Left renal cortex interstitium (tissue), 4 donors: ENCODE measurements at places on chromosomes 2 and 18. TPM values are rescaled to one million over a fixed set of nuclear protein-coding genes. Genes with fewer than 3 reads are reported as not detected.

The UGT1A5 gene
- not detected for polyA plus RNA-seq

The ZSWIM2 gene
- polyA plus RNA-seq, result not detected

The KCNG3 gene
- 1.0 TPM for polyA plus RNA-seq

The CEP68 gene
- polyA plus RNA-seq, result 29.7 TPM

- DNase-seq, result no peak
Observed at GRCh38 chr2:2828774-2829368, 497.8 kb upstream of the MYT1L start.

DNA sequence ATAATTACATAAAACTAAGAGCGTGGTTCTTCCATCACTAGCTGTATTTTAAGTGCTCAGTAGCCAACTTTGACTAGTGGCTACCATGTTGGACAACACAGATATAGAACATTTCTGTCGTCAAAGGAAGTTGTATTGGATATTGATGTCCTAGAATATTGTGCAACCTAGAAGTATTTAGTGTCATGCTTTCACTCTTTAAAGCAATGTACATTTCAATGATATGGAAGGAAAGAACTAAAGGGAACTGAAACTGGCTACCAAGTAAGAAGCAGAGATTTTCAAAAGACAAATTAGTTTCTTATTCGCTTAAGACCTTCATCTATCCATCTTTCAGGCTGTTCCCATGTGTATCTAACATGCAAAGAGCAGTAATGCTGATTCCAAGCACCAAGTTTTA lies 85.4 kb upstream of the EML6 start:
- DNase-seq, result no peak

DNA sequence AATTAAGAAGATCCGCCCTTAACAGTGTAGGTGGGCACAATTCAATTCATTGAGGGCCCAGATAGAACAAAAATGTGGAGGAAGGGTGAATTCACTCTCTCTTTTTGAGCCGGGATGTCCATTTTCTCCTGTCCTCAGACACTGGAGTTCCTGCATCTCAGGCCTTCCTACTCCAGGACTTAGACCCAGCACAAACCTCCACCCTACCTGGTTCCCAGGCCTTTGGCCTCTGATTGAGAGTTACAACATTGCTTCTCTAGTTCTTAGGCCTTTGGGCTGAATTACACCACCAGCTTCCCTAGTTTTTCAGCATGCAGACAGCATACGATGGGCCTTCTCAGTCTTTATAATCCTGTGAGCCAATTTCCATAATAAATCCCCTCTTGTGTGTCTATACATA lies 87.8 kb upstream of the TMEM17 start:
- DNase-seq, result no peak

DNA sequence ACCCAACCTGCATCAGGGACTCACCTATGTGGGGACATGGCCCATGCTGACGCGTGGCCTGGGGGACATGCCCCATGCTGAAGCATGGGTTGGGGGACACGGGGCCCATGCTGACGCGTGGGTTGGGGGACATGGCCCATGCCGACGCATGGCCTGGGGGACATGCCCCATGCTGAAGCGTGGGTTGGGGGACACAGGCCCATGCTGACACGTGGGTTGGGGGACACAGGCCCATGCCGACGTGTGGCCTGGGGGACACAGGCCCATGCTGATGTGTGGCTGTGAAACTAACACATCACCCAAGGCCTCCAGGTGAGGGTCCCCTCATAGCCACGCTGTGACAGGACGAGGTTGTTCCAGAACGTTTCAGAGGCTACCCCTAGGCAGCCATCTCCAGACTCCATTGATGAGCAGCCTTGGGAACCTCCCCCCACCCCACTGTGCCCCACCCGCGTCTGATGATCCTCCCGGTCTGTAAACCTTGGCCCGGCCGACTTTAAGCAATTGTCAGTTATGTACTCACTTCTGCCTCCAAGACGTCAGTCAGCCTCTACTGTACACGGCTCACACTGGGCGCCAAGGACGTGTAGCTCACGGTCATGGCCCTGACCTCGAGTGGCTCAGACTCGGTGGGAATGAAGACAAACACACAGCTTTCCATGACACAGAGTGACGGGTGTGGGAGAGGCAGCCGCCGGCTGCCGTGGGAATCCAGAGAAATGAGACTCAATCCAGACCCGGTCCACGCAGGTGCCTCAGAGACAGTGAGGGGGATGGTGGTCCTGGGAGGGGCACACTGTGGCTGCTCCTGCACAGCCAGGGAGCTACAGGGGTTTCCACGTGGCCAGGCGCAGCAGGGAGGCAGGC lies 50.2 kb upstream of the SLC66A3 start:
- DNase-seq, result no peak

DNA sequence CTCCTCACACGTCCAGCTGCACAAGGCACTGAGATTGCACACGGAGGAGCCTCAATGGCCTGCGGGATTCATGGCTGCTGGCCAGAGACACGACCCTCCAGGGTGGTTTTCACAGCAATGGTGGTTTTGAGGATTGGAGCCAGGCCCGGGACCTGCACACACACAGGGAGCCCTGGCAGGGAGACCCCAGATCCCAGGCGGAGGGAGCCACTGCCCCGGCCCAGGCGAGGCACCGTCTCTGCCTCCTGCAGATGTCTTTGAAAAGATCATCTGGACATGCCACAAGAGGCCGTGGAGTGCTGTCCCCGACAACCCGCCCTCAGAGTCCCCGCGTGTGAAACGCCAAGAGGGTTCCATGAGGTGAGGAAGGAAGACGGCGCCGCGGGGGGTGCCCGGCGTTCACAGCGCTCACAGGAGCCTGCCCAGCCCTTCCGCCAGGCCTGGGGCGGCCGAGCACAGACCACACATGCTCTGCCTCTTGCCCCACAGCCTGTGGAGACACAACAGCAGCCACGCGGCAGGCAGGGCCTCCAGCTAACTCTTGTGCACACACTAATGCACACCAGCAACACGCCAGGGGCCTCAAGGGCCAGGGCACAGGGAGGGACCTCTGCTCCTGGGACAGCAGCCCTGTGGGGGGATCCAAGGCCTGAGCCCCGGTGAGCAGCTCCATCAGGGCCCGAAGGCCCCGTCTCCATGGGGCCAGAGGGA lies 72.8 kb upstream of the CTDP1 start:
- DNase-seq, result no peak

DNA sequence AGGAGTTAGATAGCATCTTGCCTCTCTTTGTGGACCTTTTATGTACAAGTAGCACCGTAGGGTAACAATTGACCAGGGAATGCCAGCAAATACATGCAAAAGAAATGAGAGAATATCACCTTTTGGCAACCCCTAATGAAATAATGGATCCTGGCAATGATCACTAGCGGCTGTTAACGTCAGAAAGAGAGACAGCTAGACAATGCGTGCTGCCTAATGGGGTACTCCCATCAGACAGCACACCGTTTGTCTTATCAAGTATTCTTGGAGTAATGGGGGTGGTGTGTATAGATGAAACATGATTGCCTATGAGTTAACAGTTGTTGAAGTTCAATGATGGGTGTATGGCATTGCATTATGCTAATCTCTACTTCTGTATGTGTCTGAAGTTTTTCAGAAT lies 1.6 kb downstream of the ELAC1 start:
- DNase-seq, result no peak

DNA sequence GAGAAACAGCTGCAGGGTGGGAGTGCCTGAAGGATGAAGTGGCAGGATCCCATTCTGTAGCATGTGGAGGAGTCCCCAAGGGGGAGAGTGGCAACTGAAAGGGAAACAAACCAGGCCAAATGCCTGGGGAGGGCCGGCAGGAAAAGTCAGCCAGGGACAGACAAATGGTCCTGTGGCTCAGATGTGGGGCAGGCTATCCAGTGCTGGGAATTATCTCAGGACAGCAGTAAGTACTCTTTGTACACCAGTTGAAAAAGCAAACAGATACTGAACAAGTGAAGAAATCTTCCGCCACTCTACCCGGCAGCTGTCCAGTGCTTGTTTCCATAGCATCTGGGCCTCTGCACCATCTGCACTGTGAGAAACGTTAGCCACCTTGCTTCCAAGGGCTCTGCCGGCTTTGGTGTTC lies 408.9 kb downstream of the LRATD1 start:
- no peak for DNase-seq

DNA sequence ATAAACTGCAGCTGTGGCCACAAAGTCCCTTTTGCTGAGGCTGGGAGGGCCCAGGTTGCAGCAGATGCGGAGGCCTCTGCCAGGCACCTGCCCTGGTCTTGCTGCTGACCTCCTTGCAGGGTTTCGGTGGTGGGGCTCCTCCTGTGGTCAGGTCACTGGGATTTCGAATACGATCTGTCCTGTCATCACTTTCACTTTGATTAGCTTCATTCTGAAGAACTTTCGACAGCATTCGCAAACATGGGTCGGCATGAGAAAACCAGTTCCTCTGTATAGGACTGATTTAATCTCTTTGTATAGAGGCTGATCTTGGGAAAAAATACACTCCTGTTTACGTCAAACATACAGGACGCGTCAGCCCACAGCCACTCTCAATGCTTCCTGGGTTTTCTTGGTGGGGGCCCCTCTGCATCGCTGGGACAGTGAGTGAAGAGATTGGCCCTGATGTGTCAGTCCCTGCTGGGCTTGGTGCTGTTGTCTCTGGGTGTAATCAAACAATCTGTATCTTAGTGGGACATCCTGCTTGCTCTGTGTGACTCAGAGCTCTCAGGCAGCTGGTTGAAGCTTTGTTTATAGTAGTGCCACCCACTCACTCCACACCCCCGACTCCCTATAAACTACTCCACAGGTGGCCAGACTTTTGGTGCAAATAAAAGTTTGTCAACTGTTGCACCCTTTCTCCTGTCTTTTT lies 209.4 kb upstream of the CXCR4 start:
- no peak for DNase-seq

DNA sequence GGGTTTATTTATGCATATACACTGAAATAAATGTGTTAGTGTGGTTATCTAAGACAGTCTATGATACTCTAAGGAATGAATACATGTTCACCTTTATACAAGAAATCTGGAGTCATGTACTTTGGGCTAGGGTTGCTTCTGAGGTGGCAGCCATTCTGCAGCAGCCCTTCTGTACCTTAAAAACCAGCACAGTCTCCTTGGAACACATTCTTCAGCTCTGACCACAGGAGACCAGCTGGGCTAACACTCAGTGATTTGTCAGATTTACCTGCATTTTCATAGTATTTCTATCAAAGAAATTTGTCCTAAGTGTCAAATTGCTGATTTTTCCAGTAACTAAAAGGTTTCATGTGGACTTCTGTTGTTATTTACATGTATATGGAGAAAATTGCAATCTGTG lies 167.7 kb downstream of the CAMKMT start:
- DNase-seq, result no peak

DNA sequence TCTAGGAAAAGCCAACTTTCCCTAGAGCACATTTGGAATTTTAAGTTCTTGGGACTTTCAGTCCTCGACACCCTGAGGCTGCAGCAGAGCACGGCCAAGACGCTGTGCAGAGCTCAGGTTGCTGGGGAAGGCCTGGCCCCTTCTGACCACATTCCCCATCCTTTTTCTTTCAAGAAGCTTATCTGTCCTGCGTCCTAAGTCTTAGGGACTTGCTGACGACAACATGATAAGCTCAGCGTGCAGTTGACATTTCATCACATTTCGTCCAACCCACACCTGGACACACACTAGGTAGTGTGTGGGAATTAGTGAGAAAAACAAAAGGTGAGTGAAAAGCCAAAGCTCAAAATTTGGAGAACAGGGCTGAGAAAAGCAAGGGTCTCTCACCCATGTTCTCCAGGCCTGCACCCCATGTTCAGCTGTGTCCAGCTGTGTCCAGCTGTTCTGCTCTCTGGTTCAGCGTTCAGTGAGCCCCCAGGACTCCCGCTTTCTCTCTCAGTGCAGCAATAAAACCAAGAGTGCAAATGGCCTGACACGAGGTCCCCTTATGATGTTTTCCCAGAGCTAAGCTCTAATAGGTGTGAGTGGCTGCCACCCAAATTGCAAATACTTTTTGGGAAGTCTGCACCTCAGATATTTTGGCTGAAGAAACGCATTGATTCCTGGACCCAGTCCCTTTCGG lies 101.9 kb downstream of the RGPD3 start:
- no peak for DNase-seq

DNA sequence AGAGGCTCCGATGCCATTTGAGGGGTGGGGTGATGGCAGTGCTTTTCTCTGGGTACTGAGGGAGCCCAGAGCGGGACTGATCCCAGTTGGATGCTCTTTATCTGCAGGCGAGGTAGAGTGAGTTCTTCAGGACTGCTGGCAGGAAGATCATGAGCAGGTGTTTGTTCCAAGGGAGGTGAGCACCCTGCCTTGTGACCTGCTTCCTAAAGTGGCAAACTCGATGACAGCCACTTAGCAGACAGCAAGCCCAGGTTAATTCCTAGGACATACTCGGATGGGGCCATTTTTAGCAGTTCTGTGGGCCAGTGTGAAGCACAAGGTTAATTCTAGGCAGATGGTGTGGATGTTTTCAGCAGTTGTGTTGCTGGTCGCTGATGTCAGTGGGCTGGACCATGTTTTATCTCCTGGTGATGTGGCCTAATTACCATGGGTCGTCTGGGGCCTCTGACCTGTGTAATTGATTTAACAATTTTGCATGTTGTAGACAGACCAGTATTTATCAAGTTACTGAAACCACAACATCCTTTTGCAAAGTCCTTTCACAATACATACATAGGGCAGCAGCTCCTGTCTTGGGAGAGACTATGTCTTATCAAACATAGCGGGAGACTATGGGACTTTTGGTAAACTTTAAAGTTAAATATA lies 4.9 kb downstream of the FKBP1B start:
- DNase-seq, result no peak
